ENCODE measurements at places on chromosomes 2 and 18. TPM values are rescaled to one million over a fixed set of nuclear protein-coding genes. Genes with fewer than 3 reads are reported as not detected.

The IL18R1 gene
- 1.6 TPM for total RNA-seq

The THUMPD2 gene
- total RNA-seq = 6.6 TPM

The ERFE gene
- 0.29 TPM for total RNA-seq

The SDC1 gene
- 27.2 TPM for total RNA-seq

The CHRNA1 gene
- total RNA-seq = not detected

The TGOLN2 gene
- 58.0 TPM for total RNA-seq

The MAL gene
- total RNA-seq = 0.25 TPM

The SCTR gene
- 77.8 TPM for total RNA-seq

The TLX2 gene
- total RNA-seq = not detected

Data from pancreas (tissue), 10 donors.